ENCODE measurements at places on chromosomes 5 and 9. TPM values are rescaled to one million over a fixed set of nuclear protein-coding genes. Genes with fewer than 3 reads are reported as not detected.

The OR1J2 gene
- polyA plus RNA-seq = not detected

DNA sequence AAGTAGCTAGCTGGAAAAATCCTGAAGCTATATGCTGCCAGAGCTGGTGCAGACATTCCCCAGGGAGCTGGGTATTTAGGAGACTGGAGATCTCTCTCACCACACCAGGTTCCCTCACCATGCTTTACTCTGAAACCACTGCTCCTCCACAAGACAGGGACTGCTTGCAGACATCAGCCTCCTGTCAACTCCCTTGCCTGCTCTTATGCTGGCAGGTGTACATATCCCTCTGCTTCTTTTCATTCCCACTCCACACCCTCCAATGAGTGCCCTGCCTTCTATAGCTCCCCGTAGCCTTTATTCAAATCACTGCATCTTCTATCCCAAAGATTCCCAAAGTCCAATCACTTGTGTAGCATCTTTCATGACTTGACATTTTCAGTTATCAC is 380.7 kb downstream of the NFIB start:
- no peaks in the 10 kb centered on the region for H3K4me1 ChIP-seq
- H3K27me3 ChIP-seq = no peaks in the 10 kb centered on the region
- no peak for DNase-seq
- no peak overlapping the region for H3K4me3 ChIP-seq

DNA sequence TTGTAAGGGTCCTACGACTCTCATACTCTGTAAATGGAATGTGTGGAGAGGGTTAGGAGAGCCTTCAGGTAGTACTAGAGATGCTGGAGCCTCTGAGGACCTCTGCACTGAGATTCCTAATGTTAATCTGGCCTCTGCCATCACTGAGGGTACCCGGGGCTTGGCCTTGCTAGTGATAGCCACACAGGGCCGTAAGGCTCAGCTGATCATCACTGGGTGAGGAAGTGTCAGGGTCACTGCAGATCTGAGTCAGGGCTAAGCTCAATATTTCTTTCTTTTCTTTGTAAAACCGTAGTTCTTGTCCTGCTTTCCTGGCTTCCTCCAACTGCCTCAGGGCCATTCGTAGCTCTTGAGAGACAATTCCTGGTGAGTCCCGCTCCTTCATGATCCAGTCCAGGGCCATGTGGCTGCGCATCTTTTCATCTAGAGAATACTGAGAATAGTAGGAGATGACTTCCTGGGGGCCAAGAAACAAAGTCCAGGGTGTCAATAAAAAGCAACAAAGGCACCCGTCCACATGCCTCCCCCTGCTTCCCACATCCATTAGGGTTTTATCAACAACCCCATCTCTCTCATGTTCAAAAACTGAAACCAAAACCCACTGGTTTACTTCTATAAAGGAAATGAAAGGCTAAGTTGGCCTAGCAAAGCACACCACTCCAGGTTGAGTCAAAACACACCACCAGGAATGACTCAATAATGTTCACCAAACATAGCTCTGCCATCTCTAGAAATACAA is 47.7 kb downstream of the LIX1 start:
- peaks cover 24% of the 10 kb centered on the region for H3K27me3 ChIP-seq
- peaks cover 2% of the 10 kb centered on the region for H3K4me1 ChIP-seq
- no peak overlapping the region for H3K27ac ChIP-seq
- no peak overlapping the region for H3K4me3 ChIP-seq

The TMEM232 gene
- not detected for polyA plus RNA-seq

The TXNDC8 gene
- not detected for polyA plus RNA-seq

The HTR4 gene
- polyA plus RNA-seq = not detected

DNA sequence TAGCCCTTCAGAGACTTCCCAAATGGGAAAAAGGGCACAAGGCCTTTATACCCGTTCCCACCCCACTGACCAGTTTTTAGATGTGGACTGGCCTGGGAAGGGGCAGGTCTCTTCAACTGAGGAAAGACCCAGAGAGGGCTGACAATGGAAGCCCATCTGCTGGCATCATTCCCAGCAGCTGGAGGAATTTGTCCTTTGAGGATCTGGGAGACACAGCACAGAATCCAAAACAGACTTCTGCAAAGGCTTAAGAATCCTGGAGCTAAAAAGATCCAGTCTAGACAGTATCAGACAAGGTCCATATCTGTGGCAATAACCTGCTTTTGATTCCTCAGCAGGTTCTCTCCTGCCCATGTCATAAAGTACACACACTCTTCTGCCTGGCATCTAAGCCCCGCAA is 329.2 kb downstream of the TMEM167A start:
- no peaks in the 10 kb centered on the region for H3K36me3 ChIP-seq
- no peak overlapping the region for H3K27ac ChIP-seq
- H3K4me1 ChIP-seq = no peaks in the 10 kb centered on the region

The CSNK1G3 gene
- 16.4 TPM for polyA plus RNA-seq

DNA sequence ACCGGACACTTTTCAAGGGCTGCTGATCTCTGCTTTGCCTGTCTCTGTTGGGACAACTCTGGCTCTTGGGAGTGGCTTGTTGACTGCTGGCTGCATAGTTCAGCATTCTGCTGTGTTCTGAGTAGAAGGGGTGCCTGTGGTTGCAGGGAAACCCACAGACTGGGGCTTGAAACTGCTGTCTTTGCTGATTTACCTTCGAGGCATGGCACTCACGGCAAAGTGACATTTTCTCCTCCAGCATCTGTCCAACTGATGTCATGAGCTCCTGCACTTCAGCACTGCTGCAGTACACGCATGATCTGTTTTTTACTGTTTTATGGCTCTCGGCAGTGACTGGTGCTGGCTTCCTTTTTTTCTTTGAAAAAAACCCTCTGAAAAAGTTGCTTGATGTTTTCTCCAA is 69.2 kb downstream of the SPATA31D1 start:
- H3K36me3 ChIP-seq = no peaks in the 10 kb centered on the region
- no peak overlapping the region for H3K4me3 ChIP-seq
- no peaks in the 10 kb centered on the region for H3K27me3 ChIP-seq

The ENHO gene
- not detected for polyA plus RNA-seq

All from IMR-90 (cell line).